Daoy (cell line): ENCODE measurements at places on chromosomes 6 and 20. TPM values are rescaled to one million over a fixed set of nuclear protein-coding genes. Genes with fewer than 3 reads are reported as not detected.

MAK gene
- total RNA-seq, result 0.09 TPM in 1 of 2 replicates, not detected in the other

- no peak for DNase-seq
Observed at GRCh38 chr20:48260129-48260756, 475.0 kb upstream of the SULF2 start.

CTCFL gene
- total RNA-seq, result 0.06 TPM in 1 of 2 replicates, not detected in the other

RPS6KA2 gene
- 5.5 and 6.7 TPM in 2 replicates for total RNA-seq

GRCh38 chr6:56695702-56696101, 53.0 kb upstream of the DST start:
- DNase-seq, result no peak

DNA sequence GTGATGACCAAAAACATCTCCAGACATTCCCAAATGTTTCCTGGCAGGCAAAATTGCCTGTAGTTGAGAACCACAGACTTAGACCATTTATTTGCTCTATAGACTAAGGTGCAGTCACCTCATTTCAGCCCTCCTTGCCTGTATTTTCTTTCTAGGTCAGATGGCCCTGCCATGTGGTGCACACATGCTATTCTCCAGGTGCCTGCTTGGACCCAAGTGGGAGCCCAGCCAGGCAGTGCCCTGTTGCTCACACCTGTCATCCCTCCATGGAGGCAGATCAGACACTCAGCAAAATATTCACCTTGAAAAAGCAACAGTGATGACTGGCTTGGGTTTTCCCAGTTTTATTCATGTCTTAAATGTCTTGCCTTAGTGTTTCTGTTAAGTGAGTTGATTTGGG, 311.4 kb downstream of the TFAP2C start:
- DNase-seq, result no peak

DNA sequence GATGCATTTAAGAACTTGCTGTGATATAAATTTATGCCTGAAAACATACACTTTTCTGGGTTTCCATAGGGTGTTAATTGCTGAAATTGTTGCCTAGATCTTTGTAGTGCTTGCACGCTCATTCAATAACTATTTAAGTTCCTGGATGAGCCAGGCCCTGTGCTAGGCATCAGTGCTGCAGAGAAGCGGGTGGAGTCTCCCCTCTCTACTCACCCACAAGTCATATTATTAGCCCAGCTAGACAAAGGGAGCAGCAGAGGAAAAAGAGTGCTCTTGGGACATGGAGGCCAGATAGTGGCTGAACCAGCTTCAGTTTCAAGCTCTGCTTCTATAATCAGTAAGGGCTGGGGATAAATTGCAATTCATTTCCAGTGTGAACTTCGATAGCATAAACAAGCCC, 329.1 kb downstream of the TFAP2B start:
- DNase-seq, result no peak

GRCh38 chr6:168206661-168207274, 112.8 kb downstream of the DACT2 start:
- no peak for DNase-seq

DPPA5 gene
- not detected in 2 replicates for total RNA-seq

DNA sequence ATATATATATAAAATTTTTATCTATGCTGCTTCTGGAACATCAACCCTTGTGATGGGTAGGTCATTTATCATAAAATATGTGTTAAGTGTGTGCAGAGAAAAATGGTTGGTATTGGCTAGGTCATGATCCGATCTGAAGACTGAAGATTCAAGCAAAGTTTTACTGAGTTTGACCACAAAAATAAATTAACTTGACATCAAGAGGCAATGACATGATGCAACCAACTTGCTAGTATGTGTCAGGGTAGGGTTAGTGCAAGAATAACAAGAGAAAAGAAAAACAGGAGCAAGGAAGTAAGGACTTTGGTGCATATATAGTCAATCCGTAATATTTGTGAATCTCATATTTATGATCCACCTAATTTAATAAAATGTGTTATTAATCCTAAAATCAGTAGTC, 1202.0 kb upstream of the ADGRB3 start:
- no peak for DNase-seq

DNA sequence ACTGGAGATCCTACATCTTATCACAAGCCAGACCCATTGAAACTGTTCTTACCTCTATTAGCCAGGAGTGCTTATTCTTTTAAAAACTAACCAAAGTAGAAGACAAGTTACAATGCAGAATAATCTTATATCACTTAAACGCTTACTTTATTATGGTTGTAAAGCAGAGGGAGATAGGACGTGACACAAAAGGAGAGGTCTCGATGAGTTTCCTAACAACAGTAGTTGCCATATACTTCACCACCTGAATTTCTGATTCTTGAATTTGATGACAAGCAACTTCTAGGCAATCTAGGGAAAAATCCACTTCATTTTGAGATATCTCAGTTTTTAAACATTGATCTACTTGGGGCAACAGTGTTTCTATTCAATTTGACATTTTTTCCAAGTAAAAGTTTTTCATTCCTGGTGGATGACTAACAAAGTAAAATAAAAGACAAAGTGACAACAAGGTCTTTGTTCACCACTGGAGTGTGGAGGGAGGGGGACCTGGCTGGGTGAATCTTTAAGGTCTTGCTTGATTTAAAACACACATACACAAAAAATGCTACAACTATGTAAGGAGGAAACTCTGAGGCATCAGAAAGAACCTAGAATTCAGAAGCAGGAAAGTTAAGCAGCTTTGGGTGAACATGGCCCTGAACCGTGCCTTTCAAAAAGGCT, 110.9 kb downstream of the SMLR1 start:
- peak; percentile 13 for DNase-seq

DNA sequence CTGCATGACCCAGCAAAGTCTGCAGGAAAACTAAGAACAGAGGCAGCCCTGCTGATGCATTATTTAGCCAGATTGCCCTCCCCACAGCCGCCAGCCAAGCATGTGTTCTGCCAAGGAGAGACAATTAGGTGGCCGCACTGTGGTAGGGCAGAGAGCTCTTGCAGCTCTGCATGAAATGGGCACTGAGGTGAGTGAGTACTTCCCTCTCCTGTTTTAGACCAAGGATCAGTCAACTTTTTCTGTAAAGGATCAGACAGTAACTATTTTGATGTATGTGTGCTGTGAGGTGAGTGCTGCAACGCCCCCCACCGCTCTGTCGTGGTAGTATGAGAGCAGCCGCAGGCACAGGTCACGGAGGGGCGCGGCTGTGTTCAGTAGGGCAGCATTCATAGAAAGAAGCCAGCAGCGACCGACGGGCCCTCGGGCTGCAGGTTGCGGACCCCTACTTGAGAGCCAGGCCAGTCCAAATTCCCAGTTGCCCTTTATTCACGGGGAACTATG, 23.8 kb upstream of the FAM50B start:
- peak; percentile 90 for DNase-seq

DNA sequence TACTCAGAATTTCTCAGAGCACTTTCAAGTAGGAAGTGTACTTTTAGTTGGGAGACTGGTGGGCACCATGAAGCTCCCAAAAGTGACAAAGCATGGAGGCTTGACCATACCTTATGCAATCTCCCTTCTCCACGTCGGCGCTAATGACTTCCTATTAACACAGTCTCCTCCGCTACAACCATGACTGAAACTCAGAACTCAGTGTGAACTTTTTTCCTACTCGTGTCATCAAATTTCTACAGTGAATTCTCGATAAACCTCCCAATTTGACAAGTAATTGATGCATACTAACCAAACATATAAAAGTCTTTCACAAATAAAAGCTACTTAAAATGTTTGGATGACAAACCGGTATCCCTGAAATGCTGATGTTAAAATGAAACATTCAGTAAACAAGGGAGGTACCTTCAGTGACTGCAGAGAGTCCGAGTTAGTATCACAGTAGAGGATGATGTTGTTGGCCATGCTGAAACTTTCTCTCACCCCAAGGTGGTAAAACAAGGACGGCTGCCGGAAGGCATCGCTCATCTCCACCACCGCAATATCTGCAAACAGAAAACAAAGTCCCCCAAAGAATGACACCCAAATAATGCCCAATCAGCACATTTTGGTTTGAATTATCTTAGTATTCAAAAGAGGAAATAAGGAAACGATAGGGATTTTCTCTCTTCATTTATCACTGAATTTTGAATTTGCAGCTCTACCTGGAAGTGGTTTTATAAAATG, 72.1 kb downstream of the MAP3K5 start:
- DNase-seq, result no peak

CLIC5 gene
- total RNA-seq, result 0.11 TPM in 1 of 2 replicates, not detected in the other
